ENCODE measurements at places on chromosomes 5 and 9.

GRCh38 chr5:38870595-38870994 is 24.8 kb downstream of the OSMR start:
- no peak for DNase-seq

- no peak for DNase-seq
Observed at GRCh38 chr9:29751226-29751625, 2177.9 kb upstream of the C9orf72 start.

DNA sequence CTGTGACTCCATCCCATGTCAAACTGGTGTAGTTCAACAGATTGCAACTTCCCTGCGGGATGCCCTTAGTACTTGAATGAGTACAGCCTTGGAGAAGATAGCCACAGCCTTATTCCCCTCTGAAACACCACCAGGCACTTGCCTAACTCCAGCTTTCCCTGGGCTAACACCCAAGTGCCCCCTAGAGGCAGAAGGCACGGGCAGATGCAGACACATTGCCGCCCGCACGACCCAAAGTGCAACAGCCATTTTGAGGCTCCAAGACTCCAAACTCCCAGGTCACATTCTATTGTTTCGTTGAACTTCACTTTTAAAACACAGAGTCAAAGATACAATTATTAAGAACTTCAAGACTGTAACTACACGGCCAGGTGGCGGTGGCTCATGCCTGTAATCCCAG is 163.6 kb upstream of the CDH6 start:
- no peak for DNase-seq

GRCh38 chr9:121671612-121672155 is 20.2 kb downstream of the DAB2IP start:
- DNase-seq = no peak

DNA sequence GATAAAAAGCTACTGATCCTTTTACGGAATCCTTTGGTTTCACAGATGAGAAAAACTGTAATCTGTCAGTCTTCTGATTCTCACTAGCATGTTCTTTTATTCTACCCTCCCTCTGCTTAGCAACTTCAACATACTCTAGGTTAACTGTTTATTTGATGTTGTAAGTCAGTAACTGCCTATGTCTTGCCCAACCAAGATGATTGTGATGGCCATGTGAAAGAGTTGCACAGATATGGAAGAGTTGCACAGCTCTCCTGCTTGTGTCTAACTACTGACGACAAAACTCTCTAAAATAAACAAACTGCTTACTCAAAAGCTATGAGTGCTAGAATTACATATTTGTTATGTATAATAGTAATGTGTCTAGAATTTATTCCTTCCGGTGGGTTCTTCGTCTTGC is 227.3 kb upstream of the DAB2 start:
- DNase-seq = no peak

Measured in activated naive CD4-positive, alpha-beta T cell treated with Interleukin-2 at 50 U/mL for 16 hours (primary cell).